ENCODE measurements at places on chromosomes 5 and 9. TPM values are rescaled to one million over a fixed set of nuclear protein-coding genes. Genes with fewer than 3 reads are reported as not detected.

DNA sequence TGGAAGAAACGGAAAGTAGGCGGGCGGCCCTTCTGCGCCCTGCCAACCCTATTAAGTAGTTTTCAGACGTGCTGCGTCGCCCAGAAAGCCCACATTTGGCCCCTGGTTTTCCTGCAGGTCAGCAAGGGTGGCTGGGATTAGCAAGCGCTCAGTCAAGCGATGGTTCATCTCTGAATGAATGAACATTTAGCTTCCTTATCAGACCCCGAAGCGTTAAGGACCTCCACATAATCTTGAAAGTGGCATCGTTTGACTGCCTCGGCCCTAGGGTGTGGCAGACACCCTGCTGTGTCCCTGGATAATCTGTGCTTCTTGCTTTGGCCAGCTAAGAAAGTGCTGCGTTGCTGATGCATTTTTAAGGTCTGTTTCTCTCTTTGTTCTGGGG lies 684 bp downstream of the TOR1B start:
- DNase-seq = no peak
- H3K36me3 ChIP-seq = no peaks in the 10 kb centered on the region
- peaks cover 10% of the 10 kb centered on the region for H3K4me1 ChIP-seq
- peak overlapping the region; percentile 67 for H3K4me3 ChIP-seq
- H3K27me3 ChIP-seq = no peaks in the 10 kb centered on the region

Gene GABRA1
- total RNA-seq = not detected

Gene AQP3
- total RNA-seq = 868 TPM

GRCh38 chr5:77076961-77077828 lies 9.9 kb downstream of the ZBED3 start:
- H3K4me3 ChIP-seq = peak overlapping the region; percentile 65
- H3K36me3 ChIP-seq = no peaks in the 10 kb centered on the region
- H3K27me3 ChIP-seq = no peaks in the 10 kb centered on the region
- DNase-seq = no peak

DNA sequence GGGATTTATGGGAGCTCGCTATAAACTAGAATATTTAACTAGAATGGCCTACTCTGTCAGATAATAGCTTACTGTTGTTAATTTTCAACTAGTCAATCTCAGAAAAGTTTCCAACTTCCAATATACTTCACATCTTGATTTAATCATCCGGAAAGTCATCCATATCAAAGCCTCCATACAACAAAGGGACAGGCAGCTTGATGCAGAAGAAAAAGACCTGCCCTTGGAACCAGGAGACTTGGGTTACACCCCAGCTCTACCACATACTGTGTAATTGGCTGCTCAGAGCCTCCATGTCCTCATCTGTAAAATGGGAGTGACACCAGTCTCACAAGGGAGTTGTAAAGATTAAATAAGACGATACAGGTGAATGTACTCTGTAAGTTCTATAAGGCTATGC lies 1.9 kb downstream of the PTPN3 start:
- H3K36me3 ChIP-seq = no peaks in the 10 kb centered on the region
- H3K27me3 ChIP-seq = no peaks in the 10 kb centered on the region
- H3K4me1 ChIP-seq = peaks cover 10% of the 10 kb centered on the region
- H3K4me3 ChIP-seq = no peak overlapping the region
- H3K27ac ChIP-seq = no peak overlapping the region
- no peak for DNase-seq

Gene INSL4
- total RNA-seq = not detected

- DNase-seq = no peak
- H3K36me3 ChIP-seq = no peaks in the 10 kb centered on the region
- H3K27ac ChIP-seq = no peak overlapping the region
Observed at GRCh38 chr9:104304925-104305324, 199.1 kb upstream of the OR13F1 start.

Gene LECT2
- not detected for total RNA-seq

Gene MSX2
- 1.2 TPM for total RNA-seq

DNA sequence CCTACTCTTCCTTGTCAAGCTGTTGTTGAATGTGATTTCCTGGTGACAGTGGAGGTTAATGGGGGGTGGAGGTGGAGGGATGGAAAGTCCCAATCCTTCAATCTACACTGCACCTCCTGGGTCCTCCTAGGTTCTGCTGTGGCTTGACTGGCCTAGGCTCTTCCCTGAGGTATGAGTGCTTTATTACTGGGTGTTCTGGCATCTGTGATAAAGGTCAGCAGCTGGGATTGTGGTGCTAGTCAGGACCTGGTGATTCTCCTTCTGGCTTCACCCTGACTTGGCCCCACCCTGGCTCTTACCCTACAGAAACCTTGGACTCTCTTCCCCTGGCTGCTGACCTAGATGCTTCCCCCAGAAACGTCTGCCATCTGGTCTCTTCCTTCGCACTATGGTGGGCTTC lies 194.3 kb downstream of the ARHGEF28 start:
- H3K36me3 ChIP-seq = no peaks in the 10 kb centered on the region
- H3K27me3 ChIP-seq = no peaks in the 10 kb centered on the region
- peaks cover 44% of the 10 kb centered on the region for H3K4me1 ChIP-seq
- no peak overlapping the region for H3K27ac ChIP-seq

Gene ETF1
- total RNA-seq = 60.6 TPM

DNA sequence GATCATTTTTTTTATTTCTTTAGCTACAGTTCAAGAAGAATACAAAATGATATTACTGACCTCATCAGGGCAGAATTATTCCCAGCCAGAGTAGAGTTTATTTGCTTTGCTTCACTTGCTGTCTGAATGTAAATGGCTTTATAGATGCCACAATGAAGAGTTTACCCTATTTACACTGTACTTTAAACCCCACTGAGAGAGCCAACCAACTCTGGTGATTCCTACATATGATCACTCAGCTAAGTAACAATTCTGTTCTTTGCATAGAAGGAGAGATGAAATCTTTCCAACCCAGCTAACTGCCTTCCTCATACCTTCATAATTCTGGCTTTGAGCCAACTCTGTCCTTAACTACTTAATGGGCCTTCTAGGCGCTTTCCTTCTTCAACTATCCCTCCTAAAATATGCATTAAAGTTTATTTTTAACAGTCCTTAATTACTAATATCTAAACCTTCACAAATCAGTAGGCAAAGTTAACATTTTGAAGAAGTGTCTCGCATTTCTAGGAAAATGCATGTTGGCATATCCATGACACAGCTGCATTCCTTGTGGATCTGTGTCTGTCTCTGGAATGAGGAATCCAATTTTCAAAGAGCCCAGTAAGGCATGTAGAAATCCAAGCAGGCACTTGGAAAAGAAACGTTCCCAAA lies 284.8 kb upstream of the GRAMD2B start:
- no peak overlapping the region for H3K27ac ChIP-seq
- no peaks in the 10 kb centered on the region for H3K27me3 ChIP-seq
- no peaks in the 10 kb centered on the region for H3K4me1 ChIP-seq
- no peak for DNase-seq
- no peak overlapping the region for H3K4me3 ChIP-seq

Gene ANKS6
- 10.8 TPM for total RNA-seq

Gene KIF24
- total RNA-seq = 0.49 TPM
